Stimulated activated CD8-positive, alpha-beta memory T cell treated with anti-CD3 and anti-CD28 coated beads, Interleukin-7, amount 100 ng/mL, for 4 hours (primary cell): ENCODE measurements at places on chromosomes 4 and X.

DNA sequence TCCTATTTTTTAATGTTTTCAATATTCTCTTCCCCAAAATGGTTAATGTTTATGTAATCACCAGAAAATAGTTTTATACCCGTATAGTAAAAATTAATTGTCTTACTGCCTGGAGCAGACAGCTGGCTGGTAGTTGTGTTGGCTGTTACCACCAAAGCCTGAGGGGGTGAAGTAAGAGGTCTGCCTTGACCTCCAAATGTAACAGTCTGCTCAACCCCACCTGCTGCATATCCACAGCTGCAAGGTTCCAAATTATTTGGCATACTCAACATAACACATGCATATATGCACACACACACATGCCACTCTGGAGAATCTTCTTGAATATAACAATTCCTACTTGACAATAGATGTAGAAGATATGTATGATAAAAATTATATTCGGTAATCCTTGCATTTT, 624.3 kb downstream of the ADGRL3 start:
- no peak for DNase-seq

GRCh38 chr4:118732591-118733330, 47.6 kb downstream of the METTL14 start:
- no peak for DNase-seq

- no peak for DNase-seq
Measured at GRCh38 chr4:124647599-124647998, 64.9 kb downstream of the ANKRD50 start.

GRCh38 chr4:28436191-28437080, 1575.8 kb downstream of the STIM2 start:
- no peak for DNase-seq

- no peak for DNase-seq
Measured at GRCh38 chrX:66633541-66633940, 5.3 kb downstream of the EDA2R start.

DNA sequence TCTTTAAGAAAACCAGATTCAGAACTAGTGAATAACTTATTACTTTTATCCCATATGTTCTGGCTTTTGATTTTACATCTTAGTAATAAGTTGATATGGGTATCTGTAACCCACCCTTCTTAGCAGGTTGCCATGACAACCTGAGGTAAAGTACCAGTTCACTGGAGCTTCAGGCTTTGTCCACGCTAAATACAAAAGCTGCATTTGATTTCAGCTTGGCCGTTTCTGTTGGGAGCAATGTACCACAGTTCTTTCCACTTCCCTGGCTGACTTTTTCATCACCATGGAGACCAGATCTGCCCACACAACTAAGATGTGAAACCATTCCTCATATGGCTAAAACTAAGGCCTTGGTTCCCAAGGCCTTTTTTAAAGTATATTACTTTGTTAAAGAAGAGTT, 26.1 kb downstream of the KLHL34 start:
- DNase-seq, result no peak

GRCh38 chr4:185512516-185512915, 22.8 kb downstream of the PDLIM3 start:
- DNase-seq, result no peak

DNA sequence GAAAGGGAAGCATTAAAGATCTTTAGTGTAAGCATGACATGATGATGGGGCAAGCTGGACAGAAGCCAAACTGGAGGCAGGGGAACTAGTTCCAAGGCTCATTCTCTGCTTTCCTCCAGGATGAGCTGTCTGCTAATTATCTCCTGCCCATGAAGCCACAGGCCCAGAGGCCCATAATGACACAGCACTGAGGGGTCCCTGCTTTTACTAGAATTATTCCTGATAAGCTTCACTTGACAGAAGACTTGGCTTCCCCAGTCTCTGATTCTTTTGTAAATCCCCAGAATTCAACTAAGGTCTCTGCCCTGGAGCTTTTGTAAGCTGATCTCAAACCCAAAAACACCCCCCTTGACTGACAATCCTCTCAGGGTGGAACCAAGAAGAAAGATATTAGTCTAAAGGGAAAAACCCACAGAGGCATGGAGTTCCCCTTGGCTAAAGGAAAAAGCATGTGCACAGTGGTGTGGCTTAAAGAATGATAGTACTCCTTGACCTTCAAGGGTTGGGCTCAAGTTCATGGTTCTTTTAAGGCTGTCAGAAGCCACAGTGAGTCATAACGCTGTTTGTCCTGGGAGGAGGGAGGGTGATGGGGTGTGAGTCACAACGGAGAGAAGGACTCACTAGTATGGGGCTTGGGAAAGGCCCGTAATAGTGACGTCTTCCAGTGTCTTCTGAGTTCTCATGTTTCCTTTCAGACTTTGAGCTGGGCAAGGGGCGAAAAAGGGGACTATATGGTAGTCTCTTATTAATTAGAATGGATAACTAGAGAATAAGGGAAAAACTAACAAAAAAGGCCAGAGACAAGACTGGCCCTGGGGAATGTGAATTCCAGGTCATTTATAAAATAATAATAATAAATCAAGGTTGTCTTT, 146.0 kb upstream of the CPEB2 start:
- DNase-seq, result peak; percentile 12

DNA sequence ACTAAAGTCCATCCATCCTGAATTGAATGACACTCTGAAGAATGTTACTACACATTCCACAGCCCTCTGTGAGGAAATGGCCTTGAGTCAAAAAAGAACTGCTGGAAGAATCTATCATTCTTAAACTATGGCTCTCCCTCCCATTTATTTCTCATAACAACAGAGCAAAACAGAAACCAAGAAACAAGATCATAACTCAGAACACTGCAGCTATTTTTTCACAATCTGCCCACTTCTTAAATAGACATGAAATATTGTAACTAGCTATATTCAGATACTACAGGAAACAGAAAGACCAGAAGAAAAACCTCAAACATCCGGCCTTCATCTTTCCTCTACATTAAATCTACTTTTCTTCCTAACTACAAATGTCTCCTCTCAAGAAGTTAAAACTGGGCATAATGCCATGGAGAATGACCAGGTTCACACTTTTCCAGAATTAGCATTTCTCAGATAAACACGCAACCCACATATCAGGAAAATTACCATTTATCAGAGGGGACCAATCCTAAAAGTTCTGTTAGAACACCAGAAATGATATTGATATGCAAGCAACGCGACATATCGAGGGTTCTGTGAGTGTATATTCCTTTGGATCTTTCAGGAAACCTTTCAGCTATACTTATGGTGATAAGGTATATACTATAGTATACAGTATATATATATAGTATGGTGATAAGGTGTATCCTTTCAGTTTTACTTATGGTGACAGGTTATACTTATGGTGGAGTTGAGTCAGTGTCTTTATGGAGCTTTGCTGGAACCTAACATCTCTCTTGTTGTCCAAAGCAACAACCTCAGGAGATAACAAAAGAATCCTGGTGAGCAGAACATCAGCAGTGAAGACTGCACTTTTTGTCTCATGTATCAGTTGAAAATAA, 60.4 kb upstream of the IRF2 start:
- no peak for DNase-seq

DNA sequence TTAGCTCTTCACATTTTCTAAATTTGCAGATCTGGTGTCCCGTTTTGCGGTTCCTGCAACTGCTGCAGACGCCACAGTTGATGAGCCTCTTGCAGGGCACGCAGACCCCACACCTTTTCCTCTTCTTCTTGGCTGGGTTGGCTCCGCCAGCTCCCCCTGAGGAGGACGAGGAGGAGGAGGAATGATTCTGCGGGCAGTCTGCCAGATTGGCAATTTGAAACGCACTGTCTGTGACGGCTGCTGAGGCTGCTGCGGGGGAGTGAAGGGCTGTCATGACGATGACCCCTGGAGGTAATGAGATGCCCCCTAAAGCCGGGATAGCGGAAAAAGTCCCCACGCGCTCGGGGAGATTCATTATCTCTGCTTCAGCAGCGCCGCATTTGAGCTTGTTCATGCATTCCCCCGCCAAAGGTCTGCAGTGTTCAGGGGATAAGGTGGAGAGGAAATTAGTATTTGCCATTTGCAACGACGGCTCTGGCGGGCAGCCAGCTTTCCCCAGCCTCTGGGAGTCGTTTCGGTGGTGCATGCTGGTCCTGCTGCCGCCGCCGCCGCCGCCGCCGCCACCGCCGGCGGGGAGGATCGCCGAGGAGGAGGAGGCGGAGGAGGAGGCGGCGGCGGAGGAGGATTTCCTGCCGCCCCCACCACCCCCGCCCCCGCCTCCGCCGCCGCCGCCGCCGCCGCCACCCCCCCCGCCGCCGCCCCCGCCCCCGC, 3.8 kb downstream of the CXXC4 start:
- DNase-seq, result no peak
